Ascending aorta (tissue), 2 donors: ENCODE measurements at places on chromosomes 7 and 10. TPM values are rescaled to one million over a fixed set of nuclear protein-coding genes. Genes with fewer than 3 reads are reported as not detected.

DNA sequence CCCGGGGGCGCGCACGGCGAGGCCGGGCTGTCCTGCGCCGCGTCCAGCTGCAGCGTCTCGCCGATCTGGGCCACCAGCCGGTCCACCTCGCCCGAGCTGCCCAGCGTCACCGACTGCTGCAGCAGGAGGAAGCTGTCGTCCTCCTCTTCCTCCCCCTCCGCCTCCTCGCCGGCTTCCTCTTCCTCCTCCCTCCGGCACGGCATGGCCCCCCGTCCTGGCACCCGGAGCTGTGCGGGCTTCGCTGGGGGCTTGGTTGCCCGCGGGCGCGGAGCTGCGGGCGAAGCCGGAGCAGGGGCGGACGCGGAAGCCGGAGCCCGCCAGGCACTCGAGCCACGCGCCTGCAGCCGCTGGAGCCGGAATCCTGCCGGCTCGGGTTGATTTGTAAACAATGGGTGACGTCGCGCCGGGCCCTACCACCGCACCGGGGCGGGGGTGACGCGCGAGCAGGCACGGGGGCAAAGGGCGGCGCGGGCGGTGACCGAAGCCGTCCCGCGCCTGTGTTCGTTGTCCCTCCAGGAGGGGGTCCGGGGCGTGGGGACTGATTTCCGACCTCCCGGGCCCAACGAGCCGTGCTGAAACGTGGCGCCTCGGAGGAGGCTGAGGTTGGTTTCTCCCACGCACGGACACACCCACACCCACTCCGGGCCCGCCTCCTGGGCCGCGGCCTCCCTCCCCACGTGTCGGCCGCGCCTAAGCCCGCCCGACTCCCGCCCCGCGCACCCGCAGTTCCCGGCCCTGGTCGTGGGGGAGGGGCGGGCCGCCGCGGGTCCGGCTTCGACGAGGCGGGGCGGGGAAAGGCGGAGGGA, at the start of gene FRAT2:
Gene FRAT2, minus strand, starts transcription at position 360 of the 806 bp plus-strand sequence. Its CDS starts 157 bp downstream, at position 203.
- peak within 1 kb of the TSS; percentile 98 for H3K4me3 ChIP-seq
- H3K27me3 ChIP-seq = no peaks in the 10 kb centered on the region
- peaks cover 4% of the 10 kb centered on the region for H3K36me3 ChIP-seq
- peak within 1 kb of the TSS; percentile 96 for H3K27ac ChIP-seq
- DNase-seq = peak; percentile 61

- H3K36me3 ChIP-seq = no peaks in the 10 kb centered on the region
- no peaks in the 10 kb centered on the region for H3K27me3 ChIP-seq
Measured at GRCh38 chr10:58451193-58451889, 61.3 kb upstream of the BICC1 start.

HOXA5 gene
- total RNA-seq = 22.0 TPM

GRCh38 chr10:68897336-68897741, 3.8 kb upstream of the DDX50 start:
- DNase-seq = no peak
- no peak overlapping the region for H3K27ac ChIP-seq
- H3K27me3 ChIP-seq = no peaks in the 10 kb centered on the region
- H3K4me3 ChIP-seq = no peak overlapping the region

DNA sequence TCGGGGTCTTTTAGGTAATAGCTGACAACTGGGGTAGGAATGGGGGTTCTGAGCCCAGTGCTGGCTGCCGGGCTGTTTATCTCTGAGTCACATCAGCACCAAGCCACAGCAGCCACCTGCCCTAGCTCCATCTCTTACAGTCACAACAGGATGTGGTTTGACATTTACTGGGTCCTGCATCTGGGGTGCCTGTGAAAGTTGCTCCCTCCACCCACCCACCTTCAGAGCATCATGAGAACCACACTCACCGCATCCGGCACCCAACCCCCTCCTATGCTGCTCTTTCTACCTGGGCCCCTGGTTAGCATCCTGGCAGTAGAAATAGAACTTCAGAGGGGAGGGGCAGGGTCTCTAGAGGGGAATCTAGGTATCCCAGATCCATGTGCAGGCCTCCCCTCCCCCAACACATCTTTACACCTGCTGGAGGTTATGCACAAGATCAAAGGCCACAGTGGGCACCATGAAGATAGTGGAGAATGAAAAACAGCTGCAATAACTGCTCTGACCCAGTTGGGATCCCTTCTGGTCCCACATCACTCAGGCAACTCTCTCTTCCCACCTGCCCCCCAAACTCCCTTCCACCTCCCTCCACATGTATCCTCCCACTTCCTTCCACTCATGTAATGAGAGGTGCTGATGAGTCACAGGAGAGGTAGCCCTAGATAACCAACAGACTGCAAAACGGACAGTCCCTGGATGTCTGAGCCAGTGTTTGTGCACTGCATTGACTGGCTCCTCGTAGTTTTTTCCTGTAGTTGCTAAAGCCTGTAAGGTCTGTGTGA, 38.2 kb downstream of the PRSS2 start:
- no peaks in the 10 kb centered on the region for H3K36me3 ChIP-seq
- no peak overlapping the region for H3K27ac ChIP-seq
- no peaks in the 10 kb centered on the region for H3K4me1 ChIP-seq
- no peak overlapping the region for H3K4me3 ChIP-seq
- peak; percentile 68 for DNase-seq

DNA sequence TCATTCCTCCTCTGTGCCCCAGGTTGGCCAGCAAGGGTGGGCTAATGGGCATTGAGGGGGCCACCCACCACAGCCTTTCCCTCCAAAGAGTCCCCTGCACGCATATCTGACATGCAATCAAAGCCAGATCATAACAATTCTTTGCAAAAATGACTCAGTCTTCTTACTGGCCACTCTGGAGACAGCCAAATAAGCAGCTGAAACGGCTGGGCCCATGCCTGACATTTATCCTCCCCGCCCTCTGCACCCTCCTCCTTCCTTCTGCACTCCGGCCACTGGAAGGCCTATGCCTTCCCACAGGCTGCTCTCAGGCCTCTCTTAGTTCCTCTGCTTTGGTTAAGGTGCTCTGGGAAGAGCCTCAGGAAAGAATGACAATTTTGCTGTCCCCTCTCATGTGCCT, 29.2 kb upstream of the NPFFR1 start:
- H3K4me3 ChIP-seq = no peak overlapping the region
- H3K27ac ChIP-seq = no peak overlapping the region
- H3K27me3 ChIP-seq = no peaks in the 10 kb centered on the region

DNA sequence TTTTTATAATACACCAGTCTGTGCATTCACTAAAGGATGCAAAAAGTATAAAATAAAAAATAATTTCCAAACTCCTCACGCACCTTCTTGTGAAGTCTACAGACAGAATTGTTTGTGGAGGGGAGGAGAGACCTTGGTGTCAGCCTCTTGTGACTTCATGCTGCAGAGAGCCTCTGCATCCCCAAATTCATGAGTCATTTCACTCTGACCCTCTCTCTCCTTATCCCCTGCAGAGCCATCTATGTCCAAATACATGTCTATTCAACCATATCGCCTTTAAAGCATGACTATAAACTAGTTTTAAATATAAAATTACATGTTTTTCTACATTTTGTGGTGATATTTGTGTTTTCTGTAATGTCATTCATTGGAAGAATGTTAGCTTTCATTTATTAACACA, 6.0 kb downstream of the CREB5 start:
- no peak for DNase-seq
- no peaks in the 10 kb centered on the region for H3K36me3 ChIP-seq
- H3K4me1 ChIP-seq = no peaks in the 10 kb centered on the region
- H3K27ac ChIP-seq = no peak overlapping the region

GRCh38 chr7:5198741-5199140, 8.7 kb downstream of the WIPI2 start:
- no peak overlapping the region for H3K27ac ChIP-seq
- H3K27me3 ChIP-seq = no peaks in the 10 kb centered on the region
- H3K4me1 ChIP-seq = no peaks in the 10 kb centered on the region
- H3K4me3 ChIP-seq = no peak overlapping the region
- H3K36me3 ChIP-seq = peaks cover 44% of the 10 kb centered on the region
- peak; percentile 16 for DNase-seq

GRCh38 chr7:29045258-29046086, 87.3 kb upstream of the TRIL start:
- no peaks in the 10 kb centered on the region for H3K4me1 ChIP-seq
- no peaks in the 10 kb centered on the region for H3K36me3 ChIP-seq
- no peak overlapping the region for H3K4me3 ChIP-seq
- DNase-seq = no peak
- no peaks in the 10 kb centered on the region for H3K27me3 ChIP-seq
- no peak overlapping the region for H3K27ac ChIP-seq

GRCh38 chr10:111455776-111456426, 379.1 kb downstream of the ADRA2A start:
- no peaks in the 10 kb centered on the region for H3K36me3 ChIP-seq
- H3K4me3 ChIP-seq = no peak overlapping the region
- H3K4me1 ChIP-seq = no peaks in the 10 kb centered on the region
- no peak overlapping the region for H3K27ac ChIP-seq
- H3K27me3 ChIP-seq = no peaks in the 10 kb centered on the region

GRCh38 chr7:8035647-8036518, 67.3 kb downstream of the GLCCI1 start:
- no peaks in the 10 kb centered on the region for H3K4me1 ChIP-seq
- no peaks in the 10 kb centered on the region for H3K27me3 ChIP-seq
- no peak for DNase-seq
- H3K4me3 ChIP-seq = no peak overlapping the region
- no peak overlapping the region for H3K27ac ChIP-seq

- no peak for DNase-seq
- H3K27ac ChIP-seq = no peak overlapping the region
- no peaks in the 10 kb centered on the region for H3K27me3 ChIP-seq
- no peaks in the 10 kb centered on the region for H3K36me3 ChIP-seq
- no peaks in the 10 kb centered on the region for H3K4me1 ChIP-seq
- H3K4me3 ChIP-seq = no peak overlapping the region
Measured at GRCh38 chr10:25257646-25258045, 82.8 kb downstream of the GPR158 start.

GRCh38 chr10:17871036-17871435, 61.9 kb downstream of the MRC1 start:
- no peak overlapping the region for H3K27ac ChIP-seq
- H3K4me3 ChIP-seq = no peak overlapping the region
- H3K36me3 ChIP-seq = no peaks in the 10 kb centered on the region

GRCh38 chr7:135825406-135825805, 76.8 kb upstream of the FAM180A start:
- DNase-seq = no peak
- H3K27ac ChIP-seq = no peak overlapping the region
- H3K27me3 ChIP-seq = no peaks in the 10 kb centered on the region

- H3K27ac ChIP-seq = peak overlapping the region; percentile 86
- no peaks in the 10 kb centered on the region for H3K27me3 ChIP-seq
- no peaks in the 10 kb centered on the region for H3K4me1 ChIP-seq
- H3K4me3 ChIP-seq = peak overlapping the region; percentile 85
- DNase-seq = no peak
Measured at GRCh38 chr10:79904671-79905321, 44.1 kb downstream of the SFTPD start.

CUBN gene
- 6.8 TPM for total RNA-seq

DNA sequence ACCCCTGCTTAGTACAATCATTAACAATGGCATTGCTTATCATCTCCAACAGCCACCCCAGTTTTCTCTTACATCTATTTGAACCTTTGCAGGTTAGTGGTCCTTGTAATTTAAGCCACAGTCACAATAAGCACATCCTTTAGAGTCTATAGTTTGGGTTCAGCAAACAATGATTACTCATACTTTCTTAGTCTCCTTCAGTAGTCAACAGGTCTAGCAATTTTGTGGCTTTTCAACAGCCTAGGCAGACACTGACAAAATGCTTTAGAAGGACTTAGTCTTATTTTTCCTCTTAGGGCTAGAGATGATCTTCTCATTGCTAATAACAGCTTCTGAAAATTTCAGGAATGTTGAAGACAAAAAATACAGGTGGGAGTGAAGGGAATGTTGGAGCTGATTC, 32.3 kb upstream of the FAM204A start:
- H3K4me3 ChIP-seq = no peak overlapping the region
- no peaks in the 10 kb centered on the region for H3K27me3 ChIP-seq
- H3K36me3 ChIP-seq = no peaks in the 10 kb centered on the region
- DNase-seq = no peak
- no peak overlapping the region for H3K27ac ChIP-seq

DNA sequence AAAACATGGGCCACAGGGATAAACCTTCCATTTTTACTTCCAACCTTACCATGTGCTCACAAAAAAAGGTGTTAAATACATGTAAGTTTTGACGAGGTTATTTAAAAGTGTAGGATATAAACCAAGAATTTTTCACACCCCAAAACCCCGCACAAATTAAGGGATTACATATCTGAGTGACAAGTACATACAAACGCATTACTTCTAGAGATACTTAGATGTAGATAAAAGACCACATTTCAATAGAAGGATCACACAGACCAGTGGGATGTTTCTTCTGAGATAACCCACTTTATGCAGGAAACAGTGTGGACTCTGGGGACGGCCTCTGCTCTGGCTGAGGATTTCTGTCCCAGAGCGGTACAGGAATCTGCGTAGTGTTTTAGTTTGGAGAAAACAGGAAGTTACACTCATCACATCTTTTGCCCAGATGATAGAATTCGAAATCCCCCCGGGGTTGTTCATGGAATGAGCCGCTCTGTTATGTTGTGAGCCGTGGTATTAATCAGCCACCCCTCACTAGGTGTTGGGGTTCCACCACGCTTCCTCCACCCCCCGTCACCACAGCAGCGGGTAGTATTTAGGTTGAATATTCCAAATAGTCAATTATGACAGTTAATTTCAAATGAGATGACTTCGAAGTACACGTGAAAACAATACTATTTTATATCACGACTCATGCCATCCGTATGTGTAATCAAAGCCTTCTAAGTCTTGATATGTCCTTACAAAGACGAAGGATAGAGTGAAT, 1.3 kb upstream of the CUL1 start:
- peak overlapping the region; percentile 97 for H3K4me3 ChIP-seq
- H3K27me3 ChIP-seq = no peaks in the 10 kb centered on the region
- DNase-seq = no peak
- H3K4me1 ChIP-seq = peaks cover 20% of the 10 kb centered on the region
- peak overlapping the region; percentile 99 for H3K27ac ChIP-seq

DNA sequence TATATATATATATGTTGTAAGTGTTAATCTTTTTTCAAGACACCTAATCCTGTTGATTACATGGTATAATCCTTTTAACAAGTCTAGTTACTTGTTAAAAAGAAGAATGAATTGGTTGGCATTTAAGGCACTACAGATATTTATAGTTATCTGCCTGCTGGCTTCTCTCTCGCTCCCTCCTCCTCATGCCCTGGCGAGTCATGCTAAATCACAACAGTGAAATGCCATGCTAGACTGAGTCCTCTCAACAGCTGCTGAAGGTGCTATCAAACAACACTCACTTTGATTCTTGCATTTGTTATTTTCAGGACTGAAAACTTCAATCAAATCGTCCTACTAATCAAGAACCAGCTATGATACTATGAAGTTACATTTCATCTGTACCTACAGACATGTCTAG, 15.4 kb downstream of the NRAP start:
- no peak overlapping the region for H3K4me3 ChIP-seq
- H3K4me1 ChIP-seq = peaks cover 8% of the 10 kb centered on the region
- no peak for DNase-seq
- no peaks in the 10 kb centered on the region for H3K36me3 ChIP-seq

VWA2 gene
- total RNA-seq = not detected

DNA sequence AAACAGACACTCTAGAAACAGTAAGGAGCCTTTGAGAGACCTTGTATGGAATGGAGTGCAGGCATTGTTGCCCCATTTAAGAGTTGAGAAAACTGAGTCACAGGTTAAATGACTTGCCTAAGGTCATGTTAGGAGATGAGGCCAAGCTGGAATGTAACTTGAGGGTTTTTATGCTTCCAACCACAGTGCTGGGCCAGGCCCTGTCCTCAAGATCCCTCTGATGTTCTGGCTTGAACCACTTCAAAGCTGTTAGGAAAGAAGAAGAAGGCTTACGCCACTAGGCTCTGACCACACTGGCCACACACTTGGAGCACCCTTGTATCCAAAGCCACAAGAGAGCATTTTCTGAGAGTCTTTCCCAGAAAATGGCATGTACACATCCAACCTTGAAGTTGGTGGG, 42.7 kb downstream of the PLAU start:
- no peaks in the 10 kb centered on the region for H3K27me3 ChIP-seq
- no peaks in the 10 kb centered on the region for H3K36me3 ChIP-seq
- no peak for DNase-seq
- no peak overlapping the region for H3K27ac ChIP-seq
- no peak overlapping the region for H3K4me3 ChIP-seq

TMEM26 gene
- not detected for total RNA-seq
